Chondrocyte (in vitro differentiated cells): ENCODE measurements at places on chromosomes 5 and 9. TPM values are rescaled to one million over a fixed set of nuclear protein-coding genes. Genes with fewer than 3 reads are reported as not detected.

LAMC3 gene
- total RNA-seq = 0.95 to 7.3 TPM (median 1.2 TPM) in 3 replicates

DNA sequence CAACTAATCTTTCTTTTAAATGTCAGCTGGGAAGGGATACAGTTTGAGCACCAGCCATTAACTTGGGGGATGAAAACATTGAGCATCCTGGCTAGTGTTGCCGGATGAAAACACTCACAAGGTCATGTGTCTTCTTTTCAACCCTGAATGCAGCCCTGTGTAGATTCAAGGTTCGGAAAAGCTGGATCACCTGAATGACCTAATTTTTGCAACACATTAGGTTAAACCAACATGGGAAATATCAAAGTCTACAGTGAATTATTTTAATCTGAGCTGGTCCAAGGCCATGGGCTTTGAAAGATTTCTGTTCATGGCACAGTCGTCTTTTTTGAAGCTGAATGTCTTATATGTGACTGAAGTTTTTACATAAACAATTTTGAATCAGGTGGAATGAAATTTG is 281.2 kb downstream of the ARHGEF28 start:
- DNase-seq = no peak
- peaks cover 2% of the 10 kb centered on the region for H3K36me3 ChIP-seq
- no peak overlapping the region for H3K4me3 ChIP-seq
- H3K27me3 ChIP-seq = no peaks in the 10 kb centered on the region
- no peak overlapping the region for H3K27ac ChIP-seq

RORB gene
- not detected in 3 replicates for total RNA-seq

- H3K4me3 ChIP-seq = no peak overlapping the region
- H3K4me1 ChIP-seq = peaks cover 41% of the 10 kb centered on the region
Measured at GRCh38 chr5:34483442-34484033, 172.6 kb upstream of the RAI14 start.

SOX30 gene
- total RNA-seq = not detected in 3 replicates
